HS-5 (cell line): ENCODE measurements at places on chromosomes 12 and 14.

- DNase-seq, result no peak
Observed at GRCh38 chr14:37707716-37708115, 112.3 kb downstream of the TTC6 start.

- no peak for DNase-seq
Observed at GRCh38 chr12:131833288-131833895, 5.2 kb downstream of the MMP17 start.

- no peak for DNase-seq
Observed at GRCh38 chr14:36161776-36162175, 14.7 kb downstream of the PTCSC3 start.

GRCh38 chr12:131834798-131835615 is 6.8 kb downstream of the MMP17 start:
- no peak for DNase-seq

DNA sequence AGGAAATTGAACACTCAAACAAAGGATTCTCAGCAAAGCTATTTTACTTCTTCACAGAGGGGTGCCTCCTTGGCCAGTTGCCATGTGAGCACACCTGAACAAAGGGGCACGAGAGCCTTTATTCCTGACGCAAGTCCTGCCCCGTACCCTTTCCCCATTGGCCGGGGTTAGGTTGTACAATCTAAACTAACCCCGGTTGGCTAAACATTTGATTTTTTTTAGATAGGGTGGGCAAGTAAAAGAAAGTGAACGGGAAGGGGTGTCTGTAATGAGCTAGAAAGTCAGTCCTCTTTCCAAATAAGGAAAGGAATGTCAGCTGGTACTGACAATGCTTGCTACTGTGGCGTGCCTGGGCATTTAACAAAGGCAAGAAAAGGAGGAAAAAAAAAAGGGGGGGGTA is 135.5 kb upstream of the CDKN3 start:
- DNase-seq, result no peak
